ENCODE measurements at places on chromosomes 12 and 14.

DNA sequence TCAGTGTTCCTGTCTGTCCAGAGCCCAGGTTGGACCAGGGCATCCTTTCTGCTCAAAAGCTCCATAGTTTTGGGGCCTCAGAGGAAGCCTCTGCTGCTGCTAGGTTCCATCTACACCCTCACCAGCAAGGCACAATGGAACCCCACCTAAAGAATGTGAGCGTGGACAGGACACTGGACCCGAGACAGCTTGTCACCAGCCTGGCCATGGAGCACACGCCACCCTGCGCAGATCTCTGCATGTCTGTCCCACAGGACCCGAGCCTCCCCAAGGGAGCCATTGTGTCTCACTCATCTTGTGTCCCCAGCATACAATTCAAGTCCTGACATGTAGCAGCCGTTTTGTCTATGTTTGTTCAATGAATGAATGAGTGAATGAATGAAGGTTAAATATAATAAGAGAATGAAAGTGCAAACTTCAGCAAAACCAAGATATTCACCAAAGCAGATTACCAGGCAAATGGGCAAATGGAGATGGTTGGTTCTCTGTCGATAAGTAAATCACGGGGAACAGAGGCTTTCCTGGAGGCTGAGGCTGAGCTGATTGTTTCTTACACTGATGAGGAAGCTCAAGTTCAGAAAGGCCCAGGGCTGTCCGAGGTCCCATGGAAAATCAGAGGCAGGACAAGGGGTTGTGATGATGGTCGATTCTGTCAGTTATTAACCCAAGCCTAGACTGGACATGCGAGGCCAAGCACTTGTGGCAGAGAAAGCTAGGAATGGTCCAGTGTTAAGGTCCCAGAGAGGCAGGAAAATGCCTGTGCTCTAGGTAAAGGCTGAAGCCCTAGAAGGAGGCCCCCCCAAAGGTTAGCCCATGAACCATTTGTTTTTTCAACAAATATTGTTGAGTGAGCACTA is 27.0 kb downstream of the SERPINA3 start:
- DNase-seq: no peak

GRCh38 chr12:130993759-130994670 is 40.3 kb downstream of the ADGRD1 start:
- no peak for DNase-seq

GRCh38 chr12:124225730-124226129 is 69.2 kb upstream of the RFLNA start:
- DNase-seq: no peak

- DNase-seq: no peak
Measured at GRCh38 chr14:91847693-91848092, 19.6 kb downstream of the TC2N start.

GRCh38 chr14:104993808-104994591 is 8.4 kb downstream of the CLBA1 start:
- DNase-seq: no peak
